Neural crest cell (in vitro differentiated cells): ENCODE measurements at places on chromosomes 6 and 20.

GRCh38 chr6:16901782-16902181, 140.5 kb upstream of the ATXN1 start:
- DNase-seq, result no peak

DNA sequence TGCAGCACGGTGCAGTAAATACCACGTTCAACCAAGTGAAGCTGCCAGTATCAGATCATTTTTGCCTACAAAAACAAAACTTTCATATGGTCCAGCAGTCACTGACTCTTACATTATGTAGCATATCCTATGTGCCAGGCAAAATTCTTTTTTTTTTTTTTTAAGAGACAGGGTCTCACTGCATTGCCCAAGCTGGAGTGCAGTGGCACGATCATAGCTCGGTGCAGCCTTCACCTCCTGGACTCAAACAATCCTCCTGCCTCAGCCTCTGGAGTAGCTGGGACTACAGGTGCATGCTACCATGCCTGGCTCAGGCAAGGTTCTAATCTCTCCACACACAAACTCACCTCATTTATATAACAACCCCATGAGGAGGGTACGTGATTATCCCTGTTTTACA, 208.6 kb upstream of the JARID2 start:
- DNase-seq, result no peak

DNA sequence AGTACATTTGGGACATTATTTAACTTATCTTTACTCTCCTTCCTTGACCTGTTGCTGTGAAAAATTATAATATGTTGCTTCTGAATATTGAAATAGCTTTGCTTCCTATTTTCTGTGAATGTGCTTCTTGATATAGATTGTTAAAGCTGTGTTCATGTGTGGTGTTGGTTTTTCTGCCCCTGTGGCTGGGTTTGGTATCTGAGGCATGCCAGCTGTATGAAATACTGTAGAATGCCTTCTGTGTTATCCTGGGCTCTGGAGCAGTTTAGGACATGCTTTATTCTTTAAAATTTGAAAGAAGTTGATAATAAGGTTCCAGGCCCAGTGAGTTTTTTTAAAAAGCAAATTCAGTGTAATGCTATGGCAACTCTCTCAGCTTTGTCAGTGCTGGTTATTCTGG, 71.7 kb downstream of the HIVEP1 start:
- DNase-seq, result no peak

DNA sequence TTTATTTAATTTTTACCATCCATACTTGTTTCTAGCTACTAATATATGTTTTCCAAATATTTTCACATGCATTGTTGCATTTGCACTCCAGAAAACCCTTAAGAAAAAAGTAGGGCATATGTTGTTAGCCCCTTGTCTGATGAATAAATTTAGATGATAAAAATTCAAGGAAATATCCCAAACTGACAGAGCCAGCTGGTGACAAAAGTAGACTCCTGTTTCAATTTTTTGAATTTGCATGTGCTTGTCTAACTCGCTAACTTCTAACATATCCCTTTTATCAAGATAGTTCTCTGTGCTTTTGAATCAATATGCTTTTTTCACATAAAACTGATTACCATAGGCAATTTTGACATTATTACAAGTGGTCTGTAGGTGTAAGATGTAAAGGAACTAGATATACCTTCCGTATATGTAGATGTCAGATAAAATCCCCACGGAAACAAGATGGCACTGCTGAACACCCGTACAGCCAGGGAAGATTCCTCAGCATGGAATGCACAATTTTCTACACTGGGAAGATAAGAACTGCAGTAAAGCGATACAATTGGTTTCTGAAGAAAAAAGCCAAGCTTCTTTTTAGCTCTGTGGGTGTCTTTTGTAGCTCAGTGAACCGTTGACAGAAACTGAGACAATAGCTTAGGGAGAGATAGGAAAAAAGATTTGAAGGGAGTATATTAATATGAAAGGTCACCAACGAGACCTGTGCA, 437.6 kb upstream of the RNF217 start:
- DNase-seq, result no peak
